ENCODE measurements at places on chromosomes 13 and 19.

DNA sequence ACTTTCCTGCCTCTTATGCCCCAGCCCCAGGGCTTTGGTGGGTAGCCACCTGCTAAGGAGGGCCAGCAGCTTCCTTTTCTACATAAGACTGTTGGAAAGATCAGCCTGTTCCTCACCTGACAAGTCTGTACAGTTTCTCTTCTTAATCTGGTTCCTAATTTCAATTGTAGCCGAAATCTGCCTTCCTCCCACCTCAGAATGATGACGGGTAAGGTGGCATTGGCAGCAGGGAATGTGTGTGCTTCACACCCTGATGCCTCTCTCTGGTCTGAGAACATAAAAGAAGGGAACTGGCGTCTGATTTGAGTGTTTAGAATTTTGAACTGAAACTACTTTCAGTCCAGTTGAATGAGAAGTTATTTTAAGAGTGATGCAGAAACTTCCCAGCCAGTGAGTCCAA is 16.0 kb downstream of the MAU2 start:
- DNase-seq, result no peak

DNA sequence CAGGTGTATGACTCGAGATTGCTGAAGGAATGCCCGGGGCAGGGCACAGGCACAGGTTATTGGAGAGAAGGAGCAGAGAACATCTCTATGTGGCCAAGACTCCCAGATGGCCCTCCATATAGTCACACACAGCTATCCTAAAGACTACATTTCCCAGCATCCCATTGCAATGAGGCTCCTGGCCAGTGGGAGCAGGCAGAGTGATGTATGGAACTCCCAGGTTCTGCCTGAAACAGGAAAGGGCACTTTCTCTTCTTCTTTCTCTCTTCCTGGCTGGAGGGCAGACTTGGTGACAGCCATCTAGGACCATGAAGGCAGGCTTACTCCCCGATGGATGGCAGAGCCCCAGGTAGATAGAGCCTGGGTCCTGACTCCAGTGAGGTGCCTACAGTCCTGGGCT is 13.5 kb downstream of the PPP1R13L start:
- peak; percentile 20 for DNase-seq

GRCh38 chr13:22143671-22144070 is 472.8 kb downstream of the FGF9 start:
- no peak for DNase-seq

- no peak for DNase-seq
These were observed 4.3 kb upstream of the POU4F1 start for GRCh38 chr13:78607409-78608251.

DNA sequence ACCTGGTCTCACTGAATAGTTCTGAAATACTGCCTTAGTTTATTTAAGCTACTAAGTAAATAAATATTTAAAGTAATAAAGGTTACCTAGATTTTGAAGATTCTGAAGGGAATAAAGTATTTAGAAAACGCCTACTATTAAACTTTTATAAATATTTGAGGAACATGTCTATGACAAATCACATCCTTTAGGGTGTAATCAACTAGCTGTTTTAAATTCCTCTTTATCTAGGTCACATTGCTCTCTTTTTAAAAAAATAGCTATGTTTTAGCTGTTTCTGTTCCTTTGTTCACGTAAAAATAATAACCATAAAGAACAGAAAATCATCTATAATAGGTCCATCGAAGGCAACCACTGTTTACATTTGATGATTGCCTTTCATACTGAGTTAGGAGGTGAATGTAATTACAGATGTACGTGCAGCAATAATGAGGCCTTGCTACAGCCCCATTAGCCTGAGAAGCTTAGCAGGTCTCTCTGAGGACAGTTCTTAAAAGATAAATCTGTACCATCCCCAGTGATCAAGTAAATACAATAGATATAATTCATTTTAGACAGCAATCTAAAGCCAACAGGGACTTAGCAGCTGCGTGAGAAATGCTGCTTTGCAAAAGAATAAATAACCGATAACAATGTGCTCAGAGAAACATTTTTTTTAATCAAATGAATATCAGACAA is 449.5 kb downstream of the LIG4 start:
- DNase-seq, result no peak

DNA sequence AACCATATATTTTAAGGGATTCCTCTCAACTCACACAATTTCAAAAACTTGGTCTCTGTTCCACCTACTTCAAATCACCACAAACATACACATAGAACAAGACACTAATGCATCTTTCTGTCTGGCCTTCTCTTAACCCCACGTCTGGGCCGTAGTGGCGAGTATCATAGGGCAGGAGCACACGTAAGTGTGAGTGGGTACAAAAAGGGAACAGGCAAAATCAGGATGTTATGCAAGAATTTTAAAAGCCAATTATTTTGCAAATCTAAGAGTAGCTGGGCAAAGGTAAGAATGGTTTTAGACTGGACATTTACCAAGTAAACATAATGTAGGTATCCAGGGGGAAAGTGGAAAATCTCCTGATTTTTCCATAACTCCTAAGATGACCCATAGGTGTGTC is 35.1 kb downstream of the MTMR6 start:
- DNase-seq, result no peak

GRCh38 chr13:66657165-66657881 is 572.8 kb downstream of the PCDH9 start:
- peak; percentile 11 for DNase-seq

GRCh38 chr19:51970718-51971117 is 15.9 kb downstream of the ZNF350 start:
- no peak for DNase-seq

GRCh38 chr19:42288881-42289555 is 12.9 kb upstream of the PRR19 start:
- no peak for DNase-seq

- DNase-seq, result no peak
These were observed 101.3 kb downstream of the VWA8 start for GRCh38 chr13:41859565-41859964.

GRCh38 chr13:105428811-105429210 is 1106.7 kb downstream of the EFNB2 start:
- DNase-seq, result no peak

- no peak for DNase-seq
These were observed 61.4 kb upstream of the KLF2 start for GRCh38 chr19:16263141-16263761.

DNA sequence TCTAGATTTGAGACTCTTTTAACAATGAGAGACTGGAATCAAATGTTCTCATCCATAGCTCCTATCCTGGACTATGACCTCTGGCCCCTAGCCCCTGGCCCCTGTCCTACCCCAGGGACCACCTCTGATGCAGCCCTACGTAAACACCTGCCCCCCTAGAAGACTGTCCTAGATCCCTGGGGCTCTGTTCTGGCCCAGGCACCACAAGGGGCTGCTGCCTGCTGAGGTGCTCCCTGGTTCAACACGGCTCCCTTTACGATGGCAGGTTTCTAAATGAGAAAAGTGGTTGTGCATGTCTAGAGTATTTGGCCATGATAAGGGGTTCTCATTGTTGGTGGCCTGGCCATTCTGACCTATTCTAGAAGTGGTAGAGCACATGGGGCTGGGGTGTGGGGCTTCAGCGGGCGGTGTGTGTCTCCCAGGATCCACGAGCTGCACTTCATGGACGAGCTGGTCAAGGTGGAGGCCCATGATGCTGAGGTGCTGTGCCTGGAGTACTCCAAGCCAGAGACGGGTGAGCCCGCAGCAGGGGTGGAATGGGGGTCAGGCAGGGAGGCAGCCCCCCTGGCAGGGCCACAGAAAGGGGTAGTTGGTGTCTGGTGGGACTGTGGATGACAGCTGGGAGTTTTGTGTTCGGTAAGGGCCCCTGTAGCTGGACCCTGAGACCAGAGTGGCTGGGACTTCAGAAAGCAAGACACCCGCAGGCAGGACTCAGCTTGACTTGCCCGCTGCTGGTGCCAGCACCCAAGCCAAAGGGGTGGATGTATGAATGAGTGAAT is 26.5 kb upstream of the OVOL3 start:
- DNase-seq, result no peak

DNA sequence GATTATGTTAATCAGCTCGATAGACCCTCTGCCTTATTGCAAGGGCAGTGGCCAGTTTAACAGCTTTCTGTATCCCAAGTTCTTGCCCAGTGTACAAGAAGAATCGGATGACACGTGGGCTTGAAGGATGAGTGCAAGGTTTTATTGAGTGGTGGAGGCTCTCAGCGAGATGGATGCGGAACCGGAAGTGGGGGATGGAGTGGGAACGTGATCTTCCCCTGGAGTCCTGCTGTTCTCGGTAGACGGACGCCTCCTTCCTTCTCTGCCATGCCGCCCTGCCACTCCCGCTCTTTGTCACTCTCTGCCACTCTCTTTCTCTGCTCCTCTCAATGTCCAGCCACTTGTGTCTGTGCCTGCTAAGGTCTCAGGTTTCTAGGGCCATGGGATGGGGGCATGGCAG is 21.0 kb downstream of the RFXAP start:
- no peak for DNase-seq

DNA sequence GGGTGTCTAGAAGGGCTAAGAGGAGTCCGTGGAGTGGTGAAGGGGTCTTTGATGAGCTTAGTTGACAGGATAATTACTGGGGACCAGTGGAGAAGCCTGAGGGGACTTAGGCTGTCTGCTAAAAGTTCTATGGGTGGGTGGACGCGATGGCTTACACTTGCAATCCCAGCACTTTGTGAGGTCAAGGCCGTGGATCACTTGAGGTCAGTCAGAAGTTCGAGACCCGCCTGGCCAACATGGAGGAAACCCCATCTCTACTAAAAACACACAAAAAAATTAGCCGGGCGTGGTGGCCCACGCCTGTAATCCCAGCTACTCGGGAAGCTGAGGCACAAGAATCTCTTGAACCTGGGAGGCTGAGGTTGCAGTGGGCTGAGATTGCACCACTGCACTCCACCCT is 2.8 kb upstream of the GSK3A start:
- DNase-seq, result no peak

Data from HepG2 (cell line).